Vagina (tissue), 2 donors: ENCODE measurements at places on chromosomes 5 and 9.

DNA sequence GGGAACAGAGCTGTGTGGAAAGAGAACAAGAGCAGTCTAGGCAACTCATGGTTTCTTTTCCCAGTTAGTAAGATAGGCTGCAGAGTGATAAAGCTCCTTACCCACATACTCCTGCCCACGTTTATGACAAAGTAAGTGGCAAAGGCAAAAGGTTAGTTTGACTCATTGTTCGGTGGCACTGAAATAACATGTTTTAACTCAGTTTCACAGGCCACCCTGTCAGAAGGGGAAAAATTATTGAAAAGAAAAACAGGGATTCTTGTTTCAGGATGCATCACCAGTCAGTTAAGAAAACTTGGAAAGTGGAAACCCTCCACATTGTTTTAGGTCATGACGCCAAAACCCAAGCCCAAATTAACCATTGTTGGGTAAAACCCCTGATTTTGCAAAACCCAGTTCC, 22.3 kb upstream of the DAB2 start:
- DNase-seq: no peak

DNA sequence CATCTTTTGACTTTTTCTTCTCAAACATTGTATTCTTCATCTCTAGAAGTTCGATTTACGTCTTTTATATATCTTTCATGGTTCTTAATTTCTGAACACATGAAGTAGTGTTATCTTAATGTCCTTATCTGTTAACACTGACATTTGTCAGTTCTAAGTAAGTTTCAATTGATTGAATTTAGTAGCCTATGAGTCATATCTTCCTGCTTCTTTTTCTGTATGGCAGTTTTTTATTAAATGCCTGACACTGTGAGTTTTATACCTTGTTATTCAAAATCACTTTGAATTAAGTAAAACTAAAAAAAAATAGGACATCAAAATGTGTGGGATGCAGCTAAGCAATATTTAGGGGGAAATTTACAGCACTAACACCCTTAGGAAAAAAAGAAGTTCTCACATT, 707.0 kb upstream of the ACO1 start:
- no peak for DNase-seq

DNA sequence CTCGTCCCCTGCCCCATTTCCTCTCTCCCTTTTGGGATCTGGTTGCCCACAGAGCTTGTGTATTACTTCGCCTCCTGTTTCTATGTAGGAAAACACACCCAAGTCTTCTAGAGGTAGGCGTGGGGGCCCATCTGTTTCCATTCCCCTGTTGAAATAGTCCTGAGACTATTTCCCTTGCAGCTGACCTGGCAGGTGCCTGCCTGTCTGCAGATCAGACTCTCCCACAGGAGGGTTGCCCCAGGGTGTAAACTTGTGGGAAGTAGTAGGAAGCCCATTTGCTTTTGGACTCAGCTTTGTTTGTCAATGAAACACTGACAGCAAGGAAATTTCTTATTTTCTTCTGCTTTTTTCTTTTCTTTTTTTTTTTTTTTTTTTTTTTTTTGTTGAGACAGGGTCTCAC, 16.3 kb upstream of the GARNL3 start:
- no peak for DNase-seq

- DNase-seq: no peak
Observed at GRCh38 chr5:99033014-99033900, 104.5 kb upstream of the CHD1 start.

GRCh38 chr5:127696683-127697082, 6.5 kb upstream of the CCDC192 start:
- no peak for DNase-seq

GRCh38 chr5:141373673-141374317, at the start of gene PCDHGA6:
TSS of gene PCDHGA6 (plus strand) at chr5:141373891. CDS start at chr5:141374084, 193 bp downstream.
- DNase-seq: no peak

GRCh38 chr9:128149001-128149701, at the start of gene LCN2:
TSS of gene LCN2 (plus strand) at chr9:128149453. CDS start at chr9:128149526, 73 bp downstream.
- DNase-seq: no peak

- peak; percentile 71 for DNase-seq
Observed at GRCh38 chr5:6365977-6366590, 12.3 kb downstream of the MED10 start.

DNA sequence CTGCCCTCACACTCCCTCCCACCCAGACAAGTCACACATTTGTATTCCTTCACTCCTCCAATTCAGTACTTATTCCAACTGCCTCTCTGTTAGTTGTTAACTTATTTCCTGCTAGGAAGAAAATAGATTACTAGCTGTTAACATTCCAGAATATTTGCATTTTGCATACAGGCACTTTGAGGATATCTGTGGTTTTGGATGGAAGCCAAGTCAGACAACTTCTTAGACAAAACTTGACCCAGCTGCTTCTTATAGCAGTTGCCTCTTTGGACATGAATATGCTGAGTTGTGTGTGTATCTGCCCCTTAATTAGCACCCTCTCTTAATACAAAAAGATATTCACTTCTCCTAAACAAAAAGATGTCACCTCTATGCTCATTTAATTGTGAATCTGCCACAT, 1280.6 kb upstream of the ACO1 start:
- no peak for DNase-seq

DNA sequence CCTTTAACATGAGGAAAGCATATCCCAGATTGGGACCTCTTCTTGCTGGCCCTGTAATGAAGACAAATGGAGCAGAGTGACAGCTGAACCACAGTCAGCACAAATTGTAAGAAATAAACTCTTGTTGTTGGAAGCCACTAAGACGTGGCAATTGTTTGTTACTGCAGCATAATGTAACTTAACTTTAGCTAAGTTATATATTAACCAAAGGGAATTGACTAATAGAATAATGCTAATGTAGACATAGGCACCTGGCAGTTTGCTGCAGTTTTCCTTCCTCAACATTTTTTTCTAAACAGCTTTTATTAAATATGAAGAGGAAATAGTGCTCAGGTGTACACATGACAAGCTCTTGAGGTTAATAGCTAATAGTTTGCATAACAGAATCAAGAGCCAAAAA, 300.7 kb upstream of the SLC30A5 start:
- no peak for DNase-seq

DNA sequence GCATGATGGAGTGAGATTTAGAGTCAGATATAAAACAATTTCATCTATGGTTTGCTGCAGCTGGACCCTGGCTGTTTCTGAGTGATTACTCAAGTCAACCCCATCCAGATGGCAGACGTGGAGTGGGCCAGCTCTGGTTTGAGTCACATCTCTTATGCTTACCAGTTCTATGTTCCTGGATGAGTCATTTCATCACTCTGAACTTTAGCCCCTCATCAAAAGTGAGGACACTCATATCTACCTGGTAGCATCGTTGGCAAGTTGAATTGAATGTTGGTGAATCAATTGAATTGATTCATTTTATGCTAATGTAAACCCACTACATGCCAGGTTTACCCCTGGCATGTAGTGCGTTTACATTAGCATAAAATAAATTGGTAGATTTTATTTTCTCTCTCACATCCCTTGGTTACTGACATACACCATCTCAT, 176.4 kb downstream of the FGF18 start:
- peak; percentile 80 for DNase-seq

DNA sequence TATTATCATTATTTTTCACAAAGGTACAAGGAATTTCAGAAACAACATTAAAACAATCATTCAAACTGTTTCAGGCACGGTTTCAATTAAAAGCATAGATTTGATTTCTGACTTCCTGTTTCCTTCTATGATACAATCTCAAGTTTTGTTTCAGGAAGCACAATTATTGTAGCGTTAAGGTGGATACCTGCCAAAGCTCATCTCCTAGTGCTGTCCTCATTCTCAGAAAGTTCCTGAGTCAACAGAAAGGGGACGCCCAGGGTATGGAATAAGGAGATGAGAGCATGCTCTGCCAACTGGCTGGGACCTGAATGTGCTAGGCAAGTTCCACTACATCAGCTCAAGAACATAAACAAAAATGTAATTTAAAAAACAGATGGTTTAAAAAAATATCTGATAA, 2.0 kb upstream of the TRIM14 start:
- DNase-seq: no peak

GRCh38 chr9:77879437-77879943, 152.1 kb downstream of the GNAQ start:
- no peak for DNase-seq

GRCh38 chr5:95969651-95970358, 8.2 kb upstream of the ELL2 start:
- DNase-seq: no peak

DNA sequence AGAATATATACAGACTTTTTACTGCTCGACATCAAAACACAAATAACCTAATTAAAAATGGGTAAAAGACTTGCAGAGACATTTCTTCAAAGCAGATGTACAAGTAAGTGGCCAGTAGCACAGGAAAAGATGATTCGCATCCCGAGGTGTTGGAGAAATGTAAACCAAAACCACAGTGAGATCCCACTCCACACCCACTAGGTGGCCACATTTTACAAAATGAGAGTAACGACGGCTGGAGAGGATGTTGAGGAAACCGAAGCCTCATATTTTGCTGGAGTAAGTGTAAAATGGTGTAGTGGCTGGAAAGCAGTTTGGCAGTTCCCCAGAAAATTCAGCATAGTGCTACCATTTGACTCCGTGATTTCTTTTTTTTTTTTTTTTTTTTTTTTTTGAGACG, 21.3 kb upstream of the GBGT1 start:
- DNase-seq: no peak

- DNase-seq: no peak
Observed at GRCh38 chr5:6667648-6668047, 34.4 kb downstream of the SRD5A1 start.

DNA sequence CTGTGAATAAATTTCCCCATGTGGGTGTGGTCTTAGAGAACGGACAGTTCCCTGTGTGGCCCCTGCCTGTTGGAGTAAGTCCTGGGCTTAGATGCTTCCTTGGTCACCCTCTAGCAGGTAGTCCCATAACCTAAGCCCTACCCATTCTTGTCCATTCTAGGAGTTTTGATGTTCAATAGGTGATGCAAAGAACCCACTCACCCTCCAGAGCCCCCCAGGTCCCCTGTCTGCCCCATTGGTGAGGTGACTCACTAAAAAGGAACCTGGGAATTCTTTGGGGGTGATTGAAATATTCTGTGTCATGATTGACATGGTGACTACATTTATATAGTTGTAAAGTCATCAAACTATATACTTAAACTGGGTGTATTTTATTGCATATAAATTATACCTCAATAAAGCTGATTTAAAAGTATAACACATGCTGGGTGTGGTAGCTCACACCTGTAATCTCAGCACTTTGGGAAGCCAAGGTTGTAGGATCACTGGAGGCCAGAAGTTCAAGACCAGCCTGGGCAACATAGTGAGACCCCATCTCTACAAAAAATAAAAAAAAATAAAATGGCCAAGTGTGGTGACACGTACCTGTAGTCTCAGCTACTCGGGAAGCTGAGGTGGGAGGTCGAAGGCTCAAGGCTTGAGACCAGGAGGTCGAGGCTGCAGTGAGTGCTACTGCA, 20.8 kb upstream of the GTF3C5 start:
- no peak for DNase-seq

DNA sequence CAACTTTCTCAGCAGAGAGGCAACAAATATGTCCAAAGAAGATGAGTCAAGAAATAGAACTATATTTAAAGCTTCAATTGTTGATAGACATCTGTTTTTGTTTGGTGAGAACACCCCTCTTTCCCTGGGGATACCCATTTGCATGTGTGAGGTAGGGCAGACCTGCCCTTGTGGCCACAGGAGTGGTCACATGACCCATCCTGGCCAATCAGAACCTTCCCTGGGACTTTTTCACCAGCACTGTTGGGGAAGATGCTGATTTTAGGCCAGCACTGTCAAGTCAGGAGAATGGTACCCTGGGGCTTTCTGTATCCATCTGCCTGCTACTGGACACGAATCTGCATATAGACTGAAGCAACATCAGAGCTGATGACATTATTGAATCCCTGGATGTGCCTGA, 211.2 kb downstream of the CDK5RAP2 start:
- DNase-seq: no peak

DNA sequence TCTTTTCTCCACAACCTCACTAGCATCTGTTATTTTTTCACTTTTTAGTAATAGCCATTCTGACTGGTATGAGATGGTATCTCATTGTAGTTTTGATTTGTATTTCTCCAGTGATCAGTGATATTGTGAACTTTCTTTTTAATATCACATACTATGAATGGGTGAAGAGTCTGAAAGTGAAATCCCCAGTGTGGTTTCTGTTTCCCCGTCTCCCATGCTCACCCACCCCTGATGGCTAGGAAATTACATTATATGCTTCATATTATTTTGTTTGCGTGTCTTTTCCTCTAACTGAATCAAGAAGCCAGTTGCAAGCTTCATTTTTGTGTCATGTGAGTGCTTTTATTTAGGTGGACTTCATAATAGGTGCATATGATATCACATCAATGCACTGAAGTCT, 171.1 kb downstream of the ARHGAP26 start:
- no peak for DNase-seq

DNA sequence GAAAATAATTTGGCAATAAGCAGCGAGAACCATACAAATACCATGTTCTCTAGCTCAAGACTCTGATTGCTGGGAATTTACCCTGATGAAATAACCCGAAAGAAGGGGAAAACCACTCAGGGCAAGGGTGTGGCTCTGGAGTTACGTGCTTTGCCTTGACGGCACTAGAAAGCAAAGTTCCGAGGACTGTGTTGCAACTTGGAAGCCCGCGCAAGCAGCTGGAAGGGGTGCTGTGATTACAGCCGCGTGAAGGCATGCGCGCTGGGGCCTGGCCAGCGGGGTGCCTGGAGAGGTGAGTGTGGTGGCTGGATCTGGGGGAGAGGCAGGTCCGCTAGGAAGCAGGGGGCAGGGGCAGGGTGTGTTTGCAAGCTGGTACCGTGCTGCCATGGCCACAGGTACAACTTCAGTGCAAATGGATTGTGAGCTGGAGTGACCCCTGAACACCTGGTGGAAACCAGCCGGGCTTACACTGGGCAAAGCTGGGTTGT, 52.6 kb upstream of the CNOT6 start:
- DNase-seq: no peak

GRCh38 chr5:91403438-91403837, 20.3 kb upstream of the ARRDC3 start:
- DNase-seq: no peak

DNA sequence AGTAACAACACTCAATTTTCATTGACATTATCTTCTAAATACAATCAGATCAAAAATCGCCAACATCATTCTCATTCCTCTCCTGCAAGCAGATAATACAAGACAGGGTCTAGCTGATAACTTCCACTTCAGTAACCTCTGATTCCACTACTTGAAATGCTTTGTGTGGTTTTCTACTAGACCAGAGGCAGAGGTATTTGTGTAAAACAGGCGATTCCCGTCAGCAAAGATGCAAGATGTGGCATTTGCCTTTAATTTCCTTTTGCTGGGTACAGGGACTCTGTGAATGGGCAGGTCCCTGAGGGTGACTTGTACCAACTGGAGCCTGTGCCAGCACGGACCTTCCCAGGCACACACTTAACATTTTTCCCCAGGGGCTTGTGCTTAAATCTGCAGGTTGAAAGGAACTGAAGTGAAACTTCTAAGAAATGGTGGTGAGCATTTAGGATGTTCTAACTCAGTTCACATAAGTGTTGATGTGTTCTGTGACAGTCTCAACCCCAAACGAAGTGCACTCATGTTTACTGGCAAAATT, 625.5 kb upstream of the WWC1 start:
- DNase-seq: no peak
